Stimulated activated naive CD4-positive, alpha-beta T cell treated with Interleukin-2 at 50 U/mL for 16 hours (primary cell): ENCODE measurements at places on chromosomes 3 and 15.

- DNase-seq: no peak
Measured at GRCh38 chr3:136667081-136667480, 85.1 kb downstream of the STAG1 start.

GRCh38 chr3:153072382-153072781 lies 89.6 kb upstream of the RAP2B start:
- DNase-seq: no peak

GRCh38 chr3:137264071-137264820 lies 306.5 kb downstream of the IL20RB start:
- no peak for DNase-seq

- DNase-seq: no peak
Measured at GRCh38 chr3:139979991-139980390, 45.0 kb downstream of the CLSTN2 start.

DNA sequence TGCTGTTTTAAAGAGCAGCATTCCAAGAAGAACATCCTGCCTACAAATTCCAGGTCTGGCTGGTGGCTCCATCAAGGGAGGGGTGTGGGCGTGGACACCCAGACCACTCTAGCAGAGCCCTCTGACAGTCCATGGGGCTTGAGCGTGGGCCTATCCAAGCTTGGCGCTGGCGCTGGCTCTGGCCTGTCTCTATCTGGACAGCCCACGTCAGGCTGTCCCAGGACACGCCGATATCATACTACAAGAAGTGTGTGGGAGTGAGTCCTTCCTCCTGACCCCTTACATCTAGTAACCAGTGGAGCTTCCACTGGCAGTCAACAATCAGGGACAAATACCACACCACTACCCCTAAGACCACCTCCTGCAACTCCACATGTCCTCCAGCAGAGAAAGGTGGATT lies 17.1 kb upstream of the DUSP7 start:
- DNase-seq: no peak

DNA sequence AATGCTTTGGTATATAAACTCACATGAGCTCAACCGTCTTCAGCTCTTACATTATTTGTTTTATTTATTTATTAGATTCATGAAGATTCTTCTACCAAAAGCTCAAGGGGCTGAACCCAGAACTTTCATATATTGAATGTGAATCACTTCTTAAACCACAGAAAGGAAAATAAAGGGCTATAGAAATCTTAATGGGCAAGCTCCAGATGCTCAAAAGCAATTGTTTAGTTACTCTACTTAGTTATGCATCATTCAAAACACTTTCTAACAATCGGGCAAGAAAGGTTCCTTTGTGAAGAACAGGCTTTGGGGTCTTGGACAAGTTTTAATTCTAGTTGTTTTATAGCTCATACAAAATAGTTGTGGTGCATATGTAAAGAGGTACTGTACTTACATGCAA lies 380.2 kb downstream of the TIGIT start:
- DNase-seq: no peak

DNA sequence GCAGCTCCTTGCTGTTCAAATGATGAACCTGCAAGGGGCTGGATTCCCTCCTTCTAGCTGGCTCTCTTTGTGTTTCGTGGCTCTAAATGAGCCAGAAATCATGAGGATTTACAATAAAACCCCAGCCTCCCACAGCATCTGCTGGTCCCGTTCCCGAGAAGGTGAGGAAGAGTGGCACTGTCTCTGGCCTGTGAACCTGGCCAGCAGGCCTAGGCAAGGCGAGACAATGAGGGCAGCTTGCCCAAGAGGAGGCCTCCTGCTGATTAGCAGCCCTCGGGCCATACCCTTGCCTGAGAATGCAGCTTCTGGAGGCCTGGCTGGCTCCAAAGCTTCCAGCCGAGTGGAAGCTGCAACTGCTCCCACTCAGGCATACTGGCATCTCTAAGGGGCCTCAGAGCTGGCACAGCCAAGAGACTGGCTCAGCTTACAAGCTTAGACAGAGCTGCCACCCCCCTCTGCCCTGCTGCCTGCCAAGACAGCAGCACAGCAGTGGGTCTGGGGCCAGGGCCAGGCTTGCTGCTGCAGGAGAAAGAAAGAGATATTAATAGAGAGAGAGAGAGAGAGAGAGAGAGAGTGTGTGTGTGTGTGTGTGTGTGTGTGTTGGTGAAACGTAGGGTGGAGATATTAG lies 76.5 kb downstream of the HMG20A start:
- DNase-seq: no peak

DNA sequence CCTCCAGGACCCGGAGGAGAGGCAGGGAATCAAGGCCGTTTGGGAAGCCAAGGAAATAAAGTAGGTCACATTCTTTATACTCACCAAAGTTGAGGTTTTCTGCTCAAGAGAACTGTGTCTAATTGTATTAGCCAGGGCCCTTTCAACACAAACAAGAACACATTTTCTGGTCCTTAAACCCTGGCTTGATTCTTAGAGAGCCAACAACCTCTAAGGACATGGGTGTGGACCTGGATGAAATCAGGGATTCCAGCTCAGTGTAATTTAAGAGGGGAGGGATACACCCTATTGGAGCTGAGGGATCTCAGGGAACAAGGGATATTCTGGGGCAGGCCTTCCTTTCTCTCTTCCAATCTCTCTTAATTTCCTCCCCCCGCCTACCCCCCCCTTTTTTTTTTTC lies 104.8 kb downstream of the COL6A6 start:
- DNase-seq: no peak

DNA sequence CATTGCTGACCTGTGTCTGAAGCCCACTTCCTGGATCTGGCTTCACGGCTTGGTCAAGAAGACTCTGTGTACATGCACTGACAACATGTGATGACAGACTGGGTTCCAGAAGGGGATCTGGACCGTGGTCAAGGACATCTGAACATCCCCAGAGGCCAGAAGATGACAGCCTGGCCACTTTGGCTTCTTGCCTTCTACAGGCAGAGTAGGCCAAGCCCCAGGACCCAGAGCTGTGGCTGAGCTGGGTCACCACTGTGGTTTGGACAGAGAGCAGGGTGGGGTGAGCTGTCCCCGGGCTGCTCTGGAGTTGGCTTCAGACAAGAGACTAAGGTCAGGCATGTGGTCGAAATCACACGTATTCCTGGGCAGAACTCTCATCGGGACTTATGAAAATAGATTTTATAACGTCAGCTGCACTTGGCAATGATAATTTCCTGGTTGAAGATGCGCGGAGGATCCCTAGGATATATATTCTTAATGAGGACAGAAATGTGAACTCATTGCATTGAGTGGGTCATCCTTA lies 114.1 kb upstream of the FRMD4B start:
- no peak for DNase-seq

- DNase-seq: no peak
Measured at GRCh38 chr3:111928613-111929012, 50.2 kb upstream of the ABHD10 start.

GRCh38 chr15:67593562-67593961 lies 51.1 kb downstream of the MAP2K5 start:
- DNase-seq: no peak

DNA sequence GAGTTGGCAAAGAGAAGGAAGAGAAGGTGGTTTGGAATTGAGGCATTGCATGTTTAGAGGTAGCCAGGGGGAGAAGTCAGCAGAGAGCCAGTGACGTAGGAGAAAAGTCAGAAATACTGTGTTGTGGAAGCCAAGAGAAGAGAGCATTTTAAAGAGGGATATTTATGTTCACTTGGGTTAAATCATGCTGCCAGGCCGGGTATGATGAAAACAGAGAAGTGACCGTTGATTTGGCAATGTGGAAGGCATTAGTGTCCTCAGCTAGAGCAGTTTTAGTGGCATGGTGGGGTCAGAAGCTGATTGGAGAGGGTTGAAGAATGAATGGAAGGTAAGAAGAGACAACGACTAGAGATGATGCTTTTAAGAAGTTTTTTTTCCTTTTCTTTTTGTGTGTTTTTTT lies 24.5 kb downstream of the RASA2 start:
- DNase-seq: no peak

DNA sequence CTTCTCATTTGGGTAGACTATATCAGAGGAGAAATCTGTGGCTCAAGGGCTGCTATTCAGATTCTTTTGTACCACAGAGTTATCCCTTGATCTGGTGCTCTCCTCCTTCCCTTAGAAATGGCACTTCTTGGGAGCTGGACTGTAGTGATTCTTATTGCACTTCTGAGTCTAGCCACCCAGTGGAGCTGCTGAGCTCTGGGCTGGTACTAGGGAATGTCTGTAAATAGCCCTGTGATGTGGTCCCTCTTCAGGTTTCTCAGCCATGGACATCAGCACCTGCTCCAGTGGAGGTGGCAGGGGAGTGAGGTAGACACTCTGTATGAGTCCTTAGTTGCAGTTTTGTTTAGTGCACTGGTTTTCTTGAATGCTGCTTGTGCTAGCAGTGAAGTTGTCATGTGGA lies 1292.6 kb downstream of the SI start:
- no peak for DNase-seq

GRCh38 chr15:60731583-60732130 lies 252.7 kb upstream of the ICE2 start:
- DNase-seq: no peak

GRCh38 chr3:159950156-159950898 lies 38.3 kb upstream of the IL12A start:
- DNase-seq: no peak

GRCh38 chr3:129633751-129634481 lies 27.4 kb upstream of the PLXND1 start:
- DNase-seq: no peak
